DMS53 (cell line): ENCODE measurements at places on chromosomes 7 and 10.

GRCh38 chr7:157389951-157390730 lies 53.3 kb downstream of the DNAJB6 start:
- DNase-seq = no peak

- no peak for DNase-seq
Measured at GRCh38 chr7:80724249-80724871, 85.9 kb downstream of the CD36 start.

DNA sequence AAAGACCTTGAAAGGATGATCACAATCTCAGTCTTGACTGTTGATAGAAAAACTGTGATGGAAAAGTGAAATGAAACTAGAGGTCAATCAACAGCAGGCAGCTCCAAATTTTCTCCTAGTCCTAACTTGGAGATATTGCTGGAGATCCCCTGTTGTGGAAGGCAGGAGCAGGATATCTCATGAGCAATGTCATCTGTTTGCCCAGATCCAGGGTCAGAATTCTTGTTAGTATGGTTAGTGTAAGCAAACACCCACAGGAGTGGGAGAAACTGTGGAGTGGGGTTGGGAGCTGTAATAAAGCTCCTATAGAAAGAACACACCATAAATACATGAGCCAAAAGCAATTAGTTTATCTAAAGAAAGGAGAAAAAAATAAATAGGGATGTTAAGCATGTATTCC lies 169.0 kb downstream of the AKR1D1 start:
- peak; percentile 40 for DNase-seq

- DNase-seq = peak; percentile 84
Measured at GRCh38 chr10:116742367-116743265, at the start of gene HSPA12A. Gene HSPA12A (minus strand): TSS chr10:116742566. CDS start chr10:116742469, 97 bp downstream.

GRCh38 chr10:96478355-96478754 lies 35.4 kb downstream of the TLL2 start:
- DNase-seq = no peak
